Stimulated activated CD4-positive, alpha-beta T cell treated with anti-CD3 and anti-CD28 coated beads, Interleukin-15, amount 100 ng/mL, for 1 hour (primary cell): ENCODE measurements at places on chromosomes 13 and 19.
A peak's percentile ranks its signal among the peaks of the same experiment; 100 is the strongest.

DNA sequence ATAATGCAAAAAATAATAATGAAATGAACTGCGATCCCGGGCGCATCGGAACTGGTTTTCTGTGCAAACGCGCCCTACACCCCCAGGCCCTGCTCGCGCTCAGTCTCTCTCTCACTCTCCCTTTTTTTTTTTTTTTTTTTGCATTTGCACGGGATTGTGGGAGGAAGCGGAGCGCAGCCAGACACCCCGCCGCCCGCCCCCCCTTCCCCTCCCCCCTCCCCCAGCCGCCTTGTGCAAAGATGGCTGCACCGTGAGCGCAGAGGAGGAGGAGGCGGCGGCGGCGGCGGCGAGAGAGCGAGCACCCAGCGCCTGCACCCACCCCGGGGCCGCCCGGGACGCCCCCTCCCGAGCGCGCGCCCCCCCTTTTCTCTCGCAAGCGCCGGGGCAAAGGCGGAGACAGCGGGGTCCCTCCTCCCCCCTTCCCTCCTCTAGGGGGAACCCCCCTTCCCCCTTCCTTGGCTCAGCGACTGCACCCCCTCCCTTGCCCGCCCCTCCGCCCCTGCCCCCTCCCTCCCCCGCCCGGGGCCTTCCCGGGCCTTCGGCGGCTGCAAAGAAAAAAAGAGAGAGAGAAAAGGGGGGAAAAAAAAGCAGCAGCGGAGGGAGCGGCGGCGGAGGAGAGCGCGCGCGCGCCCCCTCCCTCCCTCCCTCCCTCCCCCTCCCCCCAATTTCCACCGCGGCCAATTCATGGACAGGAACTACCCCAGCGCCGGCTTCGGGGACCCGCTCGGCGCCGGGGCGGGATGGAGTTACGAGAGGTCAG lies at the start of gene PRR12:
Gene PRR12 (plus strand): TSS at position 212 of the 760 bp plus-strand sequence. CDS start 473 bp downstream, at position 685.
- DNase-seq: peak; percentile 53

DNA sequence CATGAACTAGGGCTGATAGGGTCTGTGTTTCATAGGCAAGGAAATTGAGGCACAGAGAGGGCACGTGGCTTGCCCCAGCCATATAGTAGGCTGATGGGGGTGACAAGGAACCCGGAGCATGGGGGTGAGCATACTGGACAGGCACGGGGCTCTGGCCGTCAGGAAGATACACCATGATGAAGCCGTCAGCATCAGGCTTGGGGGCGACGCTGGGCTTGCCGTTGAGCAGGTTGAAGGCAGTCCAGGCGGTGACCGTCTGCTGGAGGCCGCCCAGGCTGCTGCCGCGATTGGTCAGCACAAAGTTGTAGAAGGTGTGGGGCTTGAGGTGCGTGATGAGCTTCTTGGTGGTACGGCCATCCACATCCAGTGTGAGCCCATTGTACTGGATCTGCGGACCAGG lies 119.7 kb downstream of the PTPRS start:
- DNase-seq: no peak

GRCh38 chr19:13152356-13152973 lies 2.3 kb downstream of the IER2 start:
- DNase-seq: no peak

GRCh38 chr13:44668688-44669087 lies 92.6 kb upstream of the TSC22D1 start:
- DNase-seq: no peak

DNA sequence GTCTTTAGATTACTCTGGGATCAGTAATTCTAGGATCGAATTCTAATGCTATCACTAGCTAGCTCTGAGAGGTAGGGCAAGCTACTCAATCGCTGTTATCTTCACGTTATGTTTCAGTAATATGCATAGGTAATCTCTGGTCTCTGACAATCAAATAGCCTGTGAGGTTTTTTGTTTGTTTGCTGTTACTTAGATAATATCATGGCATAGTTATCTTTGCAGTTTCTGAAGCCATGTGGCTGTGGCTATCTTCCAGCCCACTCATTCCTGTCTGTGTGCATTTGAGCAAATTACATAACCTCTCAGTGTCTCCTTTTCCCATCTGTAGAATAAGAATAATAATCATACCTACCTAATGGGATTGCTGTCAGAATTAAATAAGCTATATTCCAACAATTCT lies 330.2 kb downstream of the PCDH9 start:
- DNase-seq: no peak

DNA sequence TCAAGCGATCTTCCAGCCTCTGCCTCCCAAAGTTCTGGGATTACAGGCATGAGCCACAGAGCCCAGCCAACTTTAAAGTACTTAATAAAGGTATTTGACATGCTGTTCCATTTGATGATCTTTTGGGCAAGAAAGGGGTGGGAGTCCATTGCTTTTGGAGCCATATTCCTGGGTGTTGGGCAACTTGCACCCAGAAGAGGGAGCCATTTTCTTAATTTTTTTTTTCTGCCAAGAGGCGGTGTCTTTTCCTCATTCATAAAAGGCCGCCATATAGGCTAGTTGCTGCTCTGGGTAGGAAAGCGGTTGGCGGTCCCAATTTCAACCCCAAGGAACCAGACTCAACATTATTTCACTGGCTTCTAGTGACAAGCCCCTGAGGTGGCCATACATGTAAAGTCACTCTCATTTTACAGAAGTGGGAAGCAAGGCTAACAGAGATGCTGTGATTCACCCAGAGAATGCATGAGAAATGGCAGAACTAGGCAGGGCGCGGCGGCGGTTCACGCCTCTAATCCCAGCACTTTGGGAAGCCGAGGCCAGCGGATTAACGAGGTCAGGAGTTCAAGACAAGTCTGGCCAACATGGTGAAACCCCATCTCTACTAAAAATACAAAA lies 139.6 kb downstream of the CACNA1A start:
- DNase-seq: no peak

GRCh38 chr13:112355274-112355838 lies 20.8 kb upstream of the SPACA7 start:
- DNase-seq: no peak

DNA sequence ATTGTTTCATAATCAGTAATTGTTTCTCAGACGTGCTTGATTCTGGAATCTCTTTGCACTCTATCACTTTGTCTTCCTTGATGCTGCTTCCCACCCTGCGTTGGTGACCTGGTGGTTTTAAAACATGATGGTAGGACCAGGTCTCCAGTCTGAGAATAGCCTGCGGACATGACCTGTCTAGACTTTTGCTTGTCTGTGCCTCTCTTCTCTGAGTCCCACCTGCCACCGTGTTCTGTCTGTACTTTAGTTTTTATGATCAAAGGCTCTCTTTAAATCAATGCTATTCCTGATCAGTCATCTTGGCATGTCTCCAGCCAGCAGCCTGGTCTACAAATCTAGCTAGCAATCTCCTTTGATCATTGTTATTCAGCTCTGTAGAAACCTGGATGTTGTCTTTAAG lies 933.9 kb downstream of the DIAPH3 start:
- DNase-seq: no peak

DNA sequence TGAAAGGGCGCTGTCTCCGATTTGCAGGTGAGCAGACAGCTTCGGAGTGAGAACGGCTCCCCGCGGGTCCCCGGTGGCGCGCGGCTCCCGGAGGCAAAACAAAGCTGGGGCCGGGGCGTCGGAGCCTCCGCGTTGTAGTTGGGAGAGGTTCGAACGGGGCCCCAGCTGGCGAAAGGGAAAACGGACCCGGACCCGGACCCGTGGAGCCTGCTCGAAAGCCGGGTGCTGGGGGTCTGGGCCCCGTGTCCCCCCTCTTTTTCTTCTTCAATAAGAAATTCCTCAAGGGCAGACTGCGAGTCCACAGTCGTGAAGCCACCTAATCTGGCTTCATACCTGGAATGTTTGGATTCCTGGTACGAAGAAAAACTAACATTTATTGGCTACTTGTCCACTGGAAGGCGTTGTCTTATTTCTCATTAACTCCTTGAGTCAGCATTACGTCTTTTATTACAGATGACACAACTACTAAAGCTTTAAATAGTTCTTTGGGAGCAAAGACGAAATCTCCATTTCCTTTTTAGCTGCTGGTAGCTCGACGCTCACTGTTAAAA lies 632 bp upstream of the MTIF3 start:
- DNase-seq: peak; percentile 22

GRCh38 chr19:4376991-4377781 lies 23.2 kb downstream of the SH3GL1 start:
- DNase-seq: no peak

GRCh38 chr13:35892837-35893814 lies 238.1 kb downstream of the DCLK1 start:
- no peak for DNase-seq

- no peak for DNase-seq
Measured at GRCh38 chr19:32178956-32179355, 166.5 kb upstream of the ZNF507 start.

- peak; percentile 44 for DNase-seq
Measured at GRCh38 chr19:55341171-55341588, 1.5 kb downstream of the KMT5C start.

GRCh38 chr19:11079999-11080398 lies 9.3 kb upstream of the LDLR start:
- DNase-seq: no peak

DNA sequence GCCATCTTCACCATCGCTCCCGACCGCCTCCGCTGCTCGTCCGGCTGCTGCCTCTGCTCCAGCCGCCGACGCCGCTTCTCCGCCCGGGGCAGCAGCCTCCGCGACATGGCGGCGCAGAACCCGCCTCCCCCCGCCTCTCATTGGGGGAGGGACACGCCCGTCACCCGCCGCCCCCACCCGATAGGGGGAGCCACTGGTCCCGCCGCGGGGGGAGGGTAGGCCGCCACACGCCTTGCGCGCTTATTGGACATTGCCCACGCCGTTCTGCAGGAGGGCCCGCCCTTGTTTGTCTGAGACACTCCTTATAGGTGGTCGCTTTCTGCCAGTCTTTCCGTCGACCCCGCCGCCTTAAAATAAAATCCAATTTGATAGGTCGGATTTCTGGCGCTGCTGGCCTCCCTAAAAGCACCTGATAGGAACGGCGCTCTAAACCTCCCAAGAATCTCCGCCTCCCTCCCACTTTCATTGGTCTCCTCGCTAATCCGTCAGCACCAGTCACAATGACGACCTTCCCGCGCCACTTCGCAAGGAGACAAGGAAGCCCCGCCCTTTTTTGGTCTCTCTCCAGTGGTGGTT lies at the start of gene HNRNPL:
Gene HNRNPL (minus strand): TSS at position 127 of the 576 bp plus-strand sequence. CDS start 20 bp downstream, at position 107.
- peak; percentile 99 for DNase-seq

GRCh38 chr19:4449022-4449638 lies 8.5 kb downstream of the UBXN6 start:
- no peak for DNase-seq

DNA sequence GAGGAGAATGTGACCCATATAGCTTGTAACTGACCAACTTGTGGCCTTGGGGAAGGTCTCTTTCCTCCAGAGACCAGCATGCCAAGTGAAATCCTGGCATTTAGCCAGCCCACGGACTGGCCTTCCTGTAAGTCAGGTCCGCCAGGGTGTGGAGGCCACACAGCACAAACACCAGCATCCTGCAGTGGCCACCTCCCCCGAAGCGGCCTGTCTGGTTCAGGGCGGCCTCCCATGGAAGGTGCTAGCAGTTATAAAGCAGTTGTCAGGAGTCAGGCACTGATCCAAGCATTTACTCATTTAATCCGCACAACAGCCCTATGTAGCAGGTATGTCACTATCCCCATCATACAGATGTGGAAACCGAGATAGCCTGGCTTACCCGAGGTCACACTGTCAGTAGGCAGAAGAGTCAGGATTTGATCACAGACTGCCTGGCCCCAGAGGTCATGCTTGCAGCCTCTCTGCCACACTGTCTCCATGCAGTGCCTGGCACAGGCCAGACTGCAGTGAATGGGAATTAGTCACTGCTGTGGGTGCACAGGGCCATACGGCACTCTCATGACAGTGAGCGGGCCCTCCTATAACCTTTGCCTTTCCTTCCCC lies 36.7 kb downstream of the CAPN12 start:
- no peak for DNase-seq

DNA sequence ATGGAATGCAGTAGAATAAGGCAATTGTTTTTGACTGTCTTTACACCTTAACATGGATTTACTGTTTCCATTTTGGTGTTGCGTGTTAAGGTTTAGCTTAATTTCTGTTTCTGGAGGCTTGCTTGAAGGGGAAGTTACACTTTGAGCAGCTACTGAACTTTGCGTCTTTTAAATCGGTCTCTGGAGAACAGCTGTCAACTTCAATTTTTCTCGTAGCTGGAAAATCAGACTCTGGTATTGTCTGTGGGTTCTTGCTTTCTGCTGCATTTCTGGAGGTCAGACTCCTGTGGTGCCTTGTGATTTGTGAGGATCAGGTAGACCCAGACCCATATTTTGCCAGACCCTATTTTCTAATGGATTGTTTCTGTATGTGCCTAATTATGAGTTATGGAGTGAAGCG lies 146.7 kb downstream of the ATP8A2 start:
- DNase-seq: no peak

DNA sequence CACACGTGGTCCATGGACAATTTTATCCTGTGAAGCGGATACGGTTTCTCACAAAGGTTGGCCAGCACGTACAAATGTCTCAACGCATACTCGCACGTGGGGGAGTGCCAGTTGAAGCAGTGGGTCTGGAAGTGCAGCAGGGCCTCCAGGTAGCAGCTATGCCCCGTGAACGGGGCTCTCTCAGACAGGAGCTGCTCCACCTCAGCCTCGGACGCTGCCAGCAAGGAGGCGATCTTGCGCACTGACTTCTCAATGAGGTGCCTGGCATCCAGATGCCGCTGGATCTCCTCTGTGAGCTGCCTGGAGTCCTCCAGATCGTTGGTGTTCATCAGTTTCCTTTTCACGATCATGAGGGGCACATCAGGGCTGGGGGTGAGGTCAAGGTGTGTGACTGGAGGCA lies 2272.0 kb downstream of the PCDH9 start:
- no peak for DNase-seq

DNA sequence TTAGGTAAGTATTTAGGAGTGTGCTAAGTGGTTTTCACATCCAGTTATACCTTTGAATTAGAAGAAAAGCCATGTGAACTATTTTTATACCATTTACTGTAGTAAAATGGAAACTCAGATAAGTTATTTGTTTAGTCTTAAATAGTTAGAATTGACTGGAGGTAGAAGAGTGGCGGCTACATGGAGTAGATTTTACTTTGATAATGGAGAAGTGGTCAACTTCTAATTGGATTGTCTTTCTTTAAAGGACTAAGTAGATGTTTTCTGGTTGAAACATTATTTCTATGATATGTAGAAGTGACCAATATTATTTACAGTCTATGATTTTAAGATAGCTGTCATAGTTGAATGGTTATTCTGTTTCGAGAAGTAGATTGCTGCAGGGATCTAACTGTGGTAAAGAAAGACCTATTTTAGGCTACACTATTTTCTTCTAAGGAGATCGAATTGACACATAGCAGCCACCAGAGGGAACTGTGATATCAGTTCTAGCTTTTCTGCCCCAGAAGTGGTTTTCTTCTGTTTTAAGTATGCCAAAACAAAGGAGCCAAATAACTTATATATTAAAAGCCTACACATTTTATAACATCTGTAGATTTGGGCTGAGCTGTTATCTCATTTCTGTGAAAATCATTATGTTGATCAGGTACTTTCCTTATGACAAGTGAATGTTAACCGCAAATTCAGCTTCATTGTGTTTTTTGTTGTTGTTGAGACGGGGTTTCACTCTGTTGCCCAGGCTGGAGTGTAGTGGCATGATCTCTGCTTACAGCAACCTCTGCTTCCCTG lies 26.1 kb downstream of the ZMYM2 start:
- DNase-seq: no peak

- no peak for DNase-seq
Measured at GRCh38 chr13:28582225-28582891, 76.6 kb upstream of the POMP start.
